ENCODE measurements at places on chromosomes 2 and 18.
A peak's percentile ranks its signal among the peaks of the same experiment; 100 is the strongest.

- DNase-seq: peak; percentile 30
Observed at GRCh38 chr2:28543316-28544035, 47.6 kb downstream of the PLB1 start.

DNA sequence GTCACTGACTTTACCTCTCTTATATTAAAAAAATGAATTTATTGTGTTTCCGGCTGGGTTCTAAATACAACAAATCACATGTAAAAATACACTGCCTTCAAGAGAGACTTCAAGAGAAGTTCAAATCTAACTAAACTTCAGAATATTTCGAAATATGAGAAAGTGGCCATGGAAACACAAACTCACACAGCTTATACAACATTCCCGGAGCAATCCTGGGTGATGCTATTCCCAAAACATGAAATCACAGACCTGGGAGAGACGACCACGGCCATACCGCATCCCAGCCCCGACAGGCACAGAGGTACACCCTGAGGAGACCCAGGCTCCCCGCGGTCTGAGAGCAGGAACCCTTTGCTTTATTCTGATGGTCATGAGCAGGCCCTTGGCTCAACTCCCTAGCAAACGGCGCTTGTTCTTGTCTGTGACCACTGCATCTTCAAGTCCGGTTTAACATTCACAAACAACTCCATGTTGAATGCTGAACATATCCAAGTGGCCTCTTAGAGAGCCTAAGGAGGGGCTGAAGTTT lies 185.4 kb upstream of the REV1 start:
- no peak for DNase-seq

GRCh38 chr2:128525653-128526052 lies 207.0 kb upstream of the HS6ST1 start:
- DNase-seq: no peak

DNA sequence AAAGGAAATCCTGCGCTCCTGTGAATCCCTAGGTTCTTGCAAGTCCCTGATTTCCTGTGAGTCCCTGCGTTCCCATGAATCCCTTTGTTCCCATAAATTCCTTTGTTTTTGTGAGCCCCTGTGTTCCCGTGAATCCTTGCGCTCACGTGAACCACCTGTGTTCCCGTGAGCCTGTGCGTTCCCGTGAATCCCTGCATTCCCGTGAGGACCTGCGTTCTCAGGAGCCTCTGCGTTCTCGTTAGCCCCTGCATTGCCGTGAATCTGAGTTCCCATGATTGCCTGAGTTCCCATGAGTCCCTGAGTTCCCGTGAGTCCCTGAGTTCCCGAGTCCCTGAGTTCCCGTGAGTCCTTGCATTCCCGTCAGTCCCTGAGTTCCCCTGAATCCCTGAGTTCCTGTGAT lies 71.5 kb downstream of the SNTG2 start:
- DNase-seq: no peak

DNA sequence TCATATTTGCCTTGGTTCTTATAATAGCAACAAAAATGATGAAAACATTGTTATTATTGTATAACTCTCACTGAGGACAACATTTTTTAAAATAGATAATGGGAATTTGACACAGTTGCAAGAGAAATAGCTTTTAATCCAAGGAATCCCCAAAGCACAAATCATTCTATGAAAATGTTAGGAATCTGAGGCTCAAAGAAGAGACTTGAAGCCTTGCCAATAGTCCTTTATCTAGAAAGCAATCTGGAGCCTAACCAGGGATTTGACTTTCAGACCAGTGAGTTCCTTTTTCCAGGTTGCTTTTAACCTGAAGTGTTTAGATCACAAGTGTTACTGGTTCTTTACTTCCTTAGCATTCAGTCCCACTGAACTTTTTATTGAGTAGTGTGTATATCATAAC lies 574.5 kb upstream of the ZEB2 start:
- no peak for DNase-seq

DNA sequence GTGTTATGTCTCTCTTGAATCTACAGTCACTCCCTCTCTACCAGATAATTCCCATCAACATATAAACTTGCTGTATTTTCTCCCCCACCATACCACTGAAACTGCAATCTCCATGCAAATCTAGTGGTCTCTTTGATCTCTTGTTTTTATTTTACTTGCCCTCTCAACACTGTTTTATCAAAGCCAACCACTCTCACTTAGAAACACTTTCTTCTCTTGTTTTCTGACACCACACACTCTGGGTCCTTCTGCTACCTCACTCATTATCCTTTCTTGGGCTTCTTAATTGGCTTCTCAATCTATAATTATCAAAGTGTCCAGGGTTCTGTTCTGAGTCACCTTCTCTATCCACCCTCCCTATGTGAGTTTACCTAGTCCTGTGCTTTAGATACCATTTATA lies 2.0 kb upstream of the MCFD2 start:
- DNase-seq: no peak
